ENCODE measurements at places on chromosomes 13 and 19.
A peak's percentile ranks its signal among the peaks of the same experiment; 100 is the strongest.

- peak; percentile 82 for DNase-seq
Measured at GRCh38 chr19:8206147-8207087, 2.8 kb upstream of the CERS4 start.

DNA sequence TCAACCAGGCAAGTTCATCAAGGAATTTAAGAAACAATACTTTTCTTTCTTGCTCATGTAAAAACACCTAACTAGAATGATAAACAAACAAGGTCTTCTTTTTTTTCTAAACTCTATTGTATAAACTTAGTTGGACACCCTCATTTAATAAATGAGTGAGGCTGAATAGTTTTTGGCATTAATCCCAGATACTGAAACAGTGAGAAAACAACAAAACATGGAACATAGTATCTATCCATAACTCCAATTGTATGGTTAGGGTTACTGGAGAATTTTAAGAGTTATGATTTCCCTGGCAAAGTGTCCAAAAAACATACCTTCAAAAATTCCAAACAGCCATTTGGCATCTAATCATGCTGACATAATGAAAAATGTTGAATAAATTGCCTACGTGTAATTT is 5.8 kb upstream of the POMP start:
- no peak for DNase-seq

- no peak for DNase-seq
Measured at GRCh38 chr13:98813993-98814392, 61.5 kb upstream of the SLC15A1 start.

- no peak for DNase-seq
Measured at GRCh38 chr13:36096461-36097416, 34.4 kb downstream of the DCLK1 start.

- DNase-seq = no peak
Measured at GRCh38 chr13:32036126-32036695, 4.6 kb downstream of the FRY start.

GRCh38 chr13:107233541-107233940 is 665.6 kb upstream of the ARGLU1 start:
- no peak for DNase-seq

DNA sequence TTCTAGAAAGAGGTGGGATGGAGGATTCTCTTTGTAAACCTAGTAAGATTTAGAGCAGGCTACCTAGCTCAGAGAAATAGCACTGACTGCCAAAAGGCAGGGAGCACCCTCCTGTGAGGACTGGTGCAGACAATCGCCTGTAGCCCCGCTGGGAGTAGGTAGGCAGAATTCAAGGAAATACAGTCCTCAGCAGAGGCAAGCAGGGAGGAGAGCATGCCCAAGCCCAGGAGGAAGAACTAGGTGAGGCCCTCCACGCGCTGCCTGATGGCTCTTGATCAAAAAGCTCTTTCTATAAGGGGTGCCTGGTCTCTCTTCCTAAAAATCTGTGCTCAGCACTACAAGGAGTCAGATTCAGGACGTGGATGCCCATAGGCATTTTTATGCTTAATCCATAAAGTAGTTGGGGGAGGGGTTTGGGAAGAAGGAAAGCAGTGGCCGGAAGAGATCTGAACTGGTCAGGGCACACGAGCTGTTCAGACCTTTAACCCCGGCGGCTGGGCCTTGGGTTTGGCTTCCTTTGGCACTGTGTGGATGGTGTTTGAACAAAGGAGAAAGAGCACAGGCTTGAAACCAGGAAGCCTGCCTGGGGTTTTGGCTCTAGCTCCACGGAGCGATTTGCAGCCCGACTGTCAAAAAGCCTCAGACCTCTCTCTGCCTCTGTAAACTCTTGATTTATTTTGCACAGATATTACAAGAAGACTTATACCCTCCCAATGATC is 320.6 kb downstream of the FOXO1 start:
- no peak for DNase-seq

GRCh38 chr13:97344265-97345175 is 89.4 kb upstream of the RAP2A start:
- DNase-seq = no peak

DNA sequence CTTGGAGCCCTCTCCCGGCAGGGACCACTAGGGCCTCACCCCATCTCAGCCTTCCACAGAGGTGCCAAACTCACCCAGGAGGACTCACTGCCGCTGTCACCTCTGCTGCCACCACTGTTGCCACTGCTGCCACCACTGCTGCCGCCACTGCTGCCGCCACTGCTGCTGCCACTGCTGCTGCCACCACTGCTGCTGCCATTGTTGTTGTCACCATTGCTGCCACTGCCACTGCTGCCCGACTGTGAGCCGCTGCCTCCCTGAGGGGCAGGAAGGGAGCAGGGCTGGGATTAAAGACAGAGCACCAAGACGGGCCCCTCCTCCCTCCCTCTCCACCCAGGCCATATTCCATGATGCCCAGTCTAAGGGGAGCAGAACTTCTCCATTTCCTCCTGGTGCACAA is 2.1 kb downstream of the DMKN start:
- DNase-seq = no peak

DNA sequence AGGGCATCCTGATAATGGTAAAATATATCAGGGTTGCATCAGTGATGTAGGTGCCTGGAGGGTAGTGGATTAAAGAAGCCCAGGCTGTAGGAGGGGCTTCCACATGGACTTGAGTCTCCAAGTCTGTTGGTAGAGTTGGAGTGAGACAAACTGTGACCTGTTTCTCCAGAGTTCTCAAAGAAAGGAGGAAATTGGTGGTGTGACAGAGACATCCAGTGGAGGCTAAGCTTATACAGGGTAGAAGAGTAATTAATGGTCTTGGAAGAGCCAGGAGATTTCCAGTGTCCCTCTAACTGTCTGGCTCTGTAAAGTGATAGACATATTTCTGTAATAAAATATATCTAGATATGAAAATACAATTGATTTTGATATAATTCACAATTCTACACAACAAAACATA is 61.1 kb downstream of the GPC5 start:
- no peak for DNase-seq

DNA sequence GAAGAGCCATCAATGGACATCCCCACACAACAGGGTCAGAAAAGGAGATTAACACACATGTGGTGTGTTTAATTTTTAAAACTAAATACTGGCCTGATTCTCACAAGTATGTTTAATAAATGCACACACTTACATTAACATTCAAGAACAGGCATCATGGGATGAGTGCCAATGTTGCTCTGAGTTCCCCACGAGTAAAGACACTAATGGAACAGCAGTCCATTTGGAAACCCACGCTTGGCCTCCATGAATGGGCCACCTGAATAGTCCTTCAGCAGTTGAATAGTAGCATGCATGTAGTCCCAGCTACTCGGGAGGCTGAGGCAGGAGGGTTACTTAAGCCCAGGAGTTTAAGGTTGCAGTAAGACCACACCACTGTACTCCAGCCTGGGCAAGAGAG is 195.2 kb upstream of the IPO5 start:
- no peak for DNase-seq

DNA sequence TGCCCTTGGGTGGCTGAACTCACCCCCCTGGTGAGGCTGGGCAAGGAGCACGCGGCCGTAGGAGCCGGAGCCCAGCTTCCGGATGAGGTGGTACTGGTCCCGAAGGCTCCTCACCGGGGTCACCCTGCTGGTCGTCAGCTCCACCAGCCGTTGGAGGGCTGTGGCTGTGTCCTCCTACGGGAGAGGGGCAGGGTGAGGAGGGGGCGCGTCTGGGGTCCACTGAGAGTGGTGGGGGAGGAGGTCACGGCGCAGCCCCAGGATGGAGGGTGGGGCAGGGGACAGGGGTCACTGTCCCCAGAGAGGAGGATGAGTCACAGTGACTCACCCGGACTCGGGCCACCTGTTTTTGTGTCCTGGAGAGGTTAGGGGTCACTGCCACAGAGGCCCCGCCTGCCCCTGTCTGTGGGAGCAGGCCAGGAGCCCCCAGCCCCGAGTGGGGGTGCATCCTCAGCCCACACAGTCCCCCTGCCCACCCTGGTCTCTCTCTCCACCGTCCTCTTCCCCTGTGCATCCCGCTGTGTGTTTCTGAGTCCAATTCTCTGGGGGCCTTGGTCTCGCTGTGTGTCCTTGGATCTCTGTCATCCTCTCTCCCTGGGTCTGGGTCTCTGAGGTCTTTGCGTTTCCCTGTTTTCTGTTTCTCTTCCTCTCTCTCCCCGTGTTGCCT is 435 bp downstream of the SBK3 start:
- DNase-seq = no peak

- no peak for DNase-seq
Measured at GRCh38 chr13:104592127-104592526, 1525.9 kb upstream of the SLC10A2 start.

DNA sequence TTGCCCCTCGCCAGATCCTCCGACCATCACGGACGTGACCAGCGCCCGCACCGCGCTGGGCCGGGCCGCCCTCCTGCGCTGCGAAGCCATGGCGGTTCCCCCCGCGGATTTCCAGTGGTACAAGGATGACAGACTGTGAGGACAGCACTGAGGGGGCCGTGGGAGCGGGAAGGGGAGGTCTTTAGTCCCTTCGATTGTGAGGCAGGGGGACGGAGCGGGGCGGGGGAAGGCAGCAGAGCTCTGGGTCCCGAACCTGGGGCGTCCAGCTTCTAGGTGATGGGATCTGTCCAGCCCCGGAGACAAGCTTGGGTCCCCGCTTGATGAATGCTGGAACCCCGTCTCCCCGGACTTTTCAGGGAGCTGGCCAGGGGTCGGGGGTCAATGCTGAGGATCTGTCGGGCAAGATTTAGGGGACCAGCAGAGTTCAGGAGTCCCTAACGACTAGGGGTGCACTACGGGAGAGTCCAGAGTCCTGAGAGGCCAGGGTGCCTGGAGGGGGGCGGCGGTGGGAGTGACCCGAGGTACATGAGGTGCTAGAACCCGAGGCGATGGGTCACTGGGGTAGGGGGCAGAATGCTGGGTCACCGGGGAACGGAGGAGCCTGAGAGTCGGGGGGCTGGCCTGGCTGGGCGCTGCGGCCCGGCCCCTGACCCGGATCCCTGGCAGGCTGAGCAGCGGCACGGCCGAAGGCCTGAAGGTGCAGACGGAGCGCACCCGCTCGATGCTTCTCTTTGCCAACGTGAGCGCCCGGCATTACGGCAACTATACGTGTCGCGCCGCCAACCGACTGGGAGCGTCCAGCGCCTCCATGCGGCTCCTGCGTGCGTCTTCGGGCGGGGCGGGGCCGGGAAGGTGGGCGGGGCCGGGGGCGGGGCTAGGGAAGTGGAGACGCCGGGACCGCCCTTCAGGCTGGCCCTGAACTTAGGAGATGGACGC is 14.6 kb downstream of the VSIG10L start:
- peak; percentile 48 for DNase-seq

DNA sequence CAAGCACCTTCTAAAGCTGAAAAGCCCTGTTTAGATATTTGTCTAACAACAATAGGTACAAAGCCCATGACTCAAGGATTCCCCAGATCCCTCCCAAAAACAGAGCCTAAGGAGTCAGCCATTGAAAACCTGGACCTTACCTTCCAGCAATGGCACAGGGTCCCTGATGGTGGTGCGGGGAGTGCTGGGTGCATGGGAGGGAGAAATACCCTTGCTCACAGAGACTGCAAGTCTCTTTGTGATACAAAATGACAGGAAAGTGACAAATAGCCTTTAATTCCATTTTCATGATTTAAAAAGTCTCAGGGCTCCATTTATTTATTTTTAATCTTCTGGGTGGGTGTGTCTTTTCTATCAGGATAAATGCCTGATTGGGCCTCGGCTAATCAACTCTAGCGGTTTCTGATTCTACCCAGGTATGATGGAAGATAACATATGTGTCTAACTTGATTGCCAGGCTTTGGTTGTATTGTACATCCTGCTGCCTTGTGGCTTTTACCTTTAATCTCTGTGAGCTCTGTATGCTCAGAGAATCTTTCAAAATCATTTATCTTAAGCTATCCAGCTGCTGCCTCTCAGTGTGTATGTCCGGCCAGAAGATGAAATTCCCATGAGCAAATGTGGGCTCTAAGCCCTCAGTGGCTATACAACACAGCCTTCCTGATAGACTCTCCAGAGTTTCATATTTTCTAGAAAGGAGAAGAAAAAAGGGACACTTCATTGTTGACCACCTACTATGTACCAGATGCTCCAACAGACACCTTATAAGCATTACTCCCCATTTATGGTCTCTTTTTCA is 54.6 kb upstream of the FAM124A start:
- no peak for DNase-seq

DNA sequence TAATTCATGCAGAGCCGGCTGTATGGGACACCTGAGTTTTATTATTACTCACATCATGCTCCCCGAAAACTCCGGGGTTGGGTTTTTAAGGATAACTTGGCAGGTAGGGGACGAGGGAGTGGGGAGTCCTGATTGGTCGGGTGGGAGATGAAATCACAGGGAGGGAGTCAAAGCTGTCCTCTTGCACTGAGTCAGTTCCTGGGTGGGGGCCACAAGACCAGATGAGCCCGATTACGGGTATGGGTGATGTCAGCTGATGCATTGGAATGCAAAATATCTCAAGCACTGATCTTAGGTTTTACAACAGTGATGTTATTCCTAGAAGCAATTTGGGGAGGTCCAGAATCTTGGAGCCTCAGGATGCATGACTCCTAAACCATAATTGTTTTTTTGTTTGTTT is 18.6 kb upstream of the COG3 start:
- DNase-seq = no peak

DNA sequence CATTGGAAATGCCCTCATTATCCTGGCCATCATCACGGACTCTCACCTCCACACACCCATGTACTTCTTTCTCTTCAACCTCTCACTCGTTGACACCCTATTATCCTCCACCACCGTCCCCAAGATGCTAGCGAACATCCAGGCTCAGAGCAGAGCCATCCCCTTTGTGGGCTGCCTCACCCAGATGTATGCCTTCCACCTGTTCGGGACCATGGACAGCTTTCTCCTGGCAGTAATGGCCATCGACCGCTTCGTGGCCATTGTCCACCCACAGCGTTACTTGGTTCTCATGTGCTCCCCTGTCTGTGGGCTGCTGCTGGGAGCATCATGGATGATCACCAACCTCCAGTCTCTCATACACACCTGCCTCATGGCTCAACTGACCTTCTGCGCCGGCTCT is 5.2 kb downstream of the OR1I1 start:
- DNase-seq = no peak

GRCh38 chr13:41563984-41564365 is 106.6 kb downstream of the RGCC start:
- no peak for DNase-seq

GRCh38 chr13:99087954-99088491 is 110.2 kb upstream of the DOCK9 start:
- DNase-seq = no peak

All from NT2/D1 (cell line).